Karpas-422 (cell line): ENCODE measurements at places on chromosomes 12 and 14. TPM values are rescaled to one million over a fixed set of nuclear protein-coding genes. Genes with fewer than 3 reads are reported as not detected.

DNA sequence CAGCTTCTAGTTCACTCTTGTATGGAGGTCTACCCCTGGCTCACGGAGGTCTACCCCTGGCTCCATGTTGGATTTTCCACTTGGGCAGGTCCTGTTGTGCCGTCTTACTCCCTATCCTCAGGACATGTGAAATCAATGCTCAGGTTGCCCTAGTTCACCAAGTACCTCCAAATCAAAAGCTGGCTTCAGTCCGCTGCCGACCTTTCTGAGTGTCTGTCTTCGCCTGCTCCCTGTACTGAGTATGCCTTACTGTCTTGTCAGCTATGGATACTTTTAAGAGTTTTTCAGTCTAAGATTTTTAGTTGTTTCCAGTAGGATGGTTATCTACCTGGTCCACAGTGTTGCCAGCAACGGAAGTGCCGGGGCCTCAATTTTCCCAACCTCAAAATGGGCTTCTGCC lies 40.1 kb upstream of the BCL11B start:
- no peaks in the 10 kb centered on the region for H3K4me1 ChIP-seq
- no peak overlapping the region for H3K4me3 ChIP-seq
- no peaks in the 10 kb centered on the region for H3K27me3 ChIP-seq
- no peak for DNase-seq
- H3K36me3 ChIP-seq, result no peaks in the 10 kb centered on the region

DNA sequence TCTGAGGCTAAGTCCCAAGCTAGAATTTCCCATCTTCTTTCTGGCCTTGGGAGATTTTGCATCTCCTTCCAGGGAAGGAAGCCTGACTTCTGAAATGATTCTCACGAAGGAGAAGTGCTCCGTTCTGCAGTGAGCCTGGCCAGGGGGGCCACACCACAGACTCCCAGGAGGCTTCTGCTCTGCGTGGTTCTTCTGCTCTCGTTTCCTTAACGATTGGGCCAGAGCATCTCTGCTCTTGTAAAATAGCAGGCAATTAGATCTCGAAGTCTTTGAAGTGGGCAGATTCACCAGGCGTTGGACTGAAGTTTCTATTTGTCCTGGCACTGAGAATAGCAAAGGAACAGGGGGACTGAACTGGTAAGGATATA lies 6.7 kb upstream of the BATF start:
- 0 out of 2 replicates have a peak, but pooled peaks cover 6% of the 10 kb centered on the region for H3K27me3 ChIP-seq
- H3K36me3 ChIP-seq, result no peaks in the 10 kb centered on the region
- peak overlapping the region; percentile 40; the same call in 1 of the 2 replicates for H3K4me3 ChIP-seq

DNA sequence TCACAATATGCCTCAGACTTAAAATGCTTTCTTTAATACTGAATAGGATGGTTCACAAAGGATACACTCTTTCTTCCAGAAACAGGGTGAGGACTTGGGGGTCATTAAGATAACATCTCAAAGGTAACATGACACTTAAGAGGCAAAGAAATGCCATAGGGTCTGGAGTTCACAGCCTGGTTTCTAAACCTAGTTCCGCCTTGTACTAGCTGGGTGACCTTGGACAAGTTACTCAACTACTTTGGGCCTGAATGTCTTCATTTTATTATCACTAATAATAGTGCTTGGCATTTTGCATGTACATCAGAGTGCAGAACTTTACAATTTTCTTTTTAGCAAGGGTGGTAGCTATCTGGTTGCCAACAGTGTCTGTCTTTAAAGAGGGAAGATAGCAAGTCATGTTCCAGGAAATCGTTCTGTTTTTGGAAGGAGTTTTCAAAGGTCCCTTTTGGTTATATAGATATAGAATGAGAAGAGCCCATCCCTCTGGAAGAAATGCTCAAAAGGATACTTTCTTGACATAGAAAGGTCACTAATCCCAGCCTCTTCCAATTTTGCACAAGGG lies 257.8 kb downstream of the NUAK1 start:
- H3K36me3 ChIP-seq, result no peaks in the 10 kb centered on the region
- H3K4me1 ChIP-seq, result no peaks in the 10 kb centered on the region
- DNase-seq, result no peak
- no peaks in the 10 kb centered on the region for H3K27me3 ChIP-seq
- H3K27ac ChIP-seq, result no peak overlapping the region

- no peak for DNase-seq
- H3K4me3 ChIP-seq, result no peak overlapping the region
- no peaks in the 10 kb centered on the region for H3K36me3 ChIP-seq
- H3K27ac ChIP-seq, result no peak overlapping the region
- H3K4me1 ChIP-seq, result peaks cover 7% of the 10 kb centered on the region; the same call in 1 of the 2 replicates
Observed at GRCh38 chr14:23916004-23916403, 37.6 kb upstream of the DHRS4 start.

DNA sequence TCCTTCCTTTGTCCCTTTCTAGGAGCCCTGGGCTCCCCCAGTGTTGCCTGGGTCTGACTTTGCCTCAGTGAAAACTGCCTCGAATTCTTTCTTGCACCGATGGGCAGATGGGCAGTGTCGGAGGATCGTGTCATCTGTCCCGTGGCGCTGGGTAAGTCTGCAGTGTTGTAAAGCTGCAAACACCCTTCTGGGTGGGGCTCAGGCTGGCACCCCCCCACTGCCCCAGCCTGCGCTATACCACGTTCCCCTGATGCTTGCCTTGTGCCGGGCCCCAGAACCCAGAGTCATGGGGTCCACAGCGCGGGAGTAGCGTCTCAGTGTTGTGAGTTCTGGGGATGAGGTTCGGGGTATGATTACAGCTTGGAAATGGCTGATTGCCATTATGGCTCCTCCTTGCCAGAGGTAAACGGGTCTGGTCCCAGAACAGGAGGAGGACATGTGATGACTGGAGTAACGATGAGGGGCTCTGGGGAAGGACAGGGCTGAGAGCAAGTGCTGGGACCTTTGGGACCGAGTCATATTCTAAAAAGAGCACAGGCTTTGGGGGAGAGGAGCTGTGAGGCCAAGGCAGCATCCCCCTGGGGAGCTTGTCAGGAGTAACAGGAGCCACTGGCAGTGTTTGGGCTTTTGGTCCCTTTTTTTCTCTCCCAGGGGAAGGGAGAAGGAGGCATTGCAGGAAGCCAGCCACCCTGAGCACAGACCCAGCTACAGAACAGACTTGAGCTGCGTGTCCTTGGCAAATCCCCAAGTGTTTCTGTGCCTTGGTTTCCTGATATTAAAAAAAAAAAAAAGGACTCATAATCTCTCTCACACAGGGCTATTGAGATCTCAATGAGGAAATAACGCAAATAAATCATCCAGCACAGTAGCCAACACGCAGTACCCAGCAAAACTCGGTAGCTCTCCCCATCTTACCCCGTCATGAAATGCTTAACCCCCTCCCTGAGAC lies 4.3 kb downstream of the RTL1 start:
- H3K36me3 ChIP-seq, result no peaks in the 10 kb centered on the region
- no peak overlapping the region for H3K27ac ChIP-seq
- DNase-seq, result no peak
- no peak overlapping the region for H3K4me3 ChIP-seq
- H3K4me1 ChIP-seq, result no peaks in the 10 kb centered on the region

DNA sequence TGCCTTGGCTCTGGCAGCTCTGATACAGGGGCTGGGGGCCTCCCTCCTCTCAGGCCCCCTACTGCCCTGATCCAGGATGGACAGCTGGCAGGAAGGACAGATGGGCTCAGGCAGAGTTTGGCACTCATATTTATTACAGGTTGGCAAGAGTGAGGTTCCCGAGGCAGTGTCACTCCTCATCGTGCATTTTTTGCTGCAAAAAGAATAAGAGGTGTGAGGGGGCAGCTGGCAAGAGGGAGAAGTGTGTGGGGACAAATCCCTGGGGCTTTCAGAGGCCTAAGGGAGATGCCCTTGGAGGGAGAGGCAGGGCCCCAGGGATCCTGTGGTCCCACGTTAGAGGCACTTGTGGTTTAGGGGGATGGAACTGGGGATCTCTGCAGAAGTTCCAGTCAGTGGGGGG lies 5.0 kb downstream of the CMTM5 start:
- H3K27ac ChIP-seq, result no peak overlapping the region
- H3K4me3 ChIP-seq, result no peak overlapping the region
- H3K27me3 ChIP-seq, result no peaks in the 10 kb centered on the region

GRCh38 chr14:56730538-56731145 lies 79.6 kb downstream of the OTX2 start:
- H3K27me3 ChIP-seq, result no peaks in the 10 kb centered on the region
- no peaks in the 10 kb centered on the region for H3K4me1 ChIP-seq
- H3K36me3 ChIP-seq, result no peaks in the 10 kb centered on the region
- no peak overlapping the region for H3K27ac ChIP-seq
- DNase-seq, result no peak

GRCh38 chr12:5656836-5657235 lies 224.9 kb downstream of the NTF3 start:
- DNase-seq, result no peak
- H3K27ac ChIP-seq, result no peak overlapping the region
- no peaks in the 10 kb centered on the region for H3K4me1 ChIP-seq
- H3K36me3 ChIP-seq, result no peaks in the 10 kb centered on the region

- no peak overlapping the region for H3K27ac ChIP-seq
- H3K36me3 ChIP-seq, result no peaks in the 10 kb centered on the region
- H3K4me1 ChIP-seq, result no peaks in the 10 kb centered on the region
- DNase-seq, result no peak
Observed at GRCh38 chr14:100673085-100673806, 53.4 kb upstream of the DLK1 start.

- H3K4me1 ChIP-seq, result peaks cover 94% of the 10 kb centered on the region
- no peaks in the 10 kb centered on the region for H3K27me3 ChIP-seq
- no peaks in the 10 kb centered on the region for H3K36me3 ChIP-seq
- H3K27ac ChIP-seq, result peak overlapping the region; percentile 90
Observed at GRCh38 chr14:104515059-104515810, 64.3 kb upstream of the C14orf180 start.

GRCh38 chr14:60266021-60266937 lies 17.3 kb downstream of the PPM1A start:
- no peak overlapping the region for H3K4me3 ChIP-seq
- H3K36me3 ChIP-seq, result no peaks in the 10 kb centered on the region
- no peaks in the 10 kb centered on the region for H3K27me3 ChIP-seq
- H3K4me1 ChIP-seq, result peaks cover 39% of the 10 kb centered on the region

- H3K36me3 ChIP-seq, result no peaks in the 10 kb centered on the region
- H3K4me3 ChIP-seq, result no peak overlapping the region
- H3K27me3 ChIP-seq, result no peaks in the 10 kb centered on the region
- no peaks in the 10 kb centered on the region for H3K4me1 ChIP-seq
Observed at GRCh38 chr12:43988838-43989560, 153.1 kb downstream of the TMEM117 start.

DNA sequence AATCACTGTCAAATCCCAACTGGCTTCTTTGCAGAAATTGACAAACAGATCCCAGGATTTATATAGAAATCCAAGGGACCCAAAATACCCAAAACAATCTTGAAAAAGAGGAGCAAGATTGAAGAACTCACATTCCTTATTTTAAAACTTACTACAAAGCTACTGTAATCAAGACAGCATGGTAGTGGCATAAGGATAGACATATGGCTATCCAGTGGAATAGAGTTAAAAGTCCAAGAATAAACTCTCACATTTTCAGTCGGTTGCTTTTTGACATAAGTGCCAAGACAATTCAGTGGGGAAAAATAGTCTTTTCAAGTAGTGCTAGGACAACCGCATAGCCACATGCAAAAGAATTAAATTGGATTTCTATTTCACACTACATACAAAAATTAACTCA lies 81.0 kb upstream of the HOXC13 start:
- no peak overlapping the region for H3K27ac ChIP-seq
- no peaks in the 10 kb centered on the region for H3K4me1 ChIP-seq

GRCh38 chr12:28340261-28341045 lies 150.2 kb downstream of the CCDC91 start:
- no peaks in the 10 kb centered on the region for H3K27me3 ChIP-seq
- H3K36me3 ChIP-seq, result no peaks in the 10 kb centered on the region
- H3K4me3 ChIP-seq, result no peak overlapping the region
- no peaks in the 10 kb centered on the region for H3K4me1 ChIP-seq
- H3K27ac ChIP-seq, result no peak overlapping the region

- peaks cover 39% of the 10 kb centered on the region for H3K4me1 ChIP-seq
- H3K36me3 ChIP-seq, result no peaks in the 10 kb centered on the region
- H3K4me3 ChIP-seq, result peak overlapping the region; percentile 78
Observed at GRCh38 chr12:94263011-94263811, 114.8 kb downstream of the PLXNC1 start.

DNA sequence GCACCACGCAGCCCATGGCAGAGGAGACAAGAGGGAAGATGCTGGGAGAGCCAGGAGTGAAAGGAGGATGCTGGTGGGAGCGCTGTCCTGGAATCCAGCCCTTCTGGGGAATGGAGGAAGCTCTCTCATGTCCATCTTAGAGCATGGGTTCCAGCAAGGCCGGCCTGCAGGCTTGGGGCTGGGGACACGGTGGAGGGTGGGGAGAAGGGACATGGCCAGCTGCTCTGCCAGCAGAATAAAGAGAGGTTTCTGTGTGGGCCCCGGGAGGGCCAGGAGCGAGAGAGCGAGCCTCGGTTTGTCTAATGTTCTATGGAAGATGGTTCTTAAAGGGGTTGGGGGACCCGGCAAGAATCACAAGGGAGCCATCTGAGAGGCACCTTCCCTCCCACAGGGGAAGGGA lies 60.2 kb downstream of the RIMBP2 start:
- no peak overlapping the region for H3K4me3 ChIP-seq
- no peaks in the 10 kb centered on the region; the same call in 1 of the 2 replicates for H3K27me3 ChIP-seq
- no peak overlapping the region for H3K27ac ChIP-seq

- no peaks in the 10 kb centered on the region for H3K36me3 ChIP-seq
- peaks cover 13% of the 10 kb centered on the region for H3K4me1 ChIP-seq
- no peak overlapping the region for H3K4me3 ChIP-seq
- H3K27me3 ChIP-seq, result no peaks in the 10 kb centered on the region
- DNase-seq, result no peak
Observed at GRCh38 chr14:86714575-86714974, 1184.6 kb downstream of the FLRT2 start.

- H3K4me3 ChIP-seq, result no peak overlapping the region
- H3K27ac ChIP-seq, result 0 out of 2 replicates have a peak overlapping the region, but pooled peaks have one; percentile 11
- H3K36me3 ChIP-seq, result peaks cover 12% of the 10 kb centered on the region
Observed at GRCh38 chr12:42124764-42125387, 19.8 kb downstream of the GXYLT1 start.

DNA sequence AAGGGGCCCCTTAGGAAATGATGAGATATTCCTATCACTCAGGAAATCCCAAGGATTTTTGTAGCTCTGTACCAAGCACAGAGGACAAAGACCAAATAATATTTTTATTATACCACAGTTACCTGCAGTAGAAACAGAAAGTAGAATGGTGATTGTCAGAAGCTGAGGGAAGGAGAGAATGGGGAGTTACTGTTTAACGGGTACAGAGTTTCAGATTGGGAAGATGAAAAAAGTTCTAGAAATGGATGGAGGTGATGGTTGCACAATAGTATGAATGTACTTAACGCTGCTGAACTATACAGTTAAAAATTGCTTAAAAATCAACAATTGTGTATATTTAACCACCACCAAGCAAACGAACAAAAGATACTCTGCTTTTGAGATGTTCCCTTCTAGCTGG lies 24.1 kb downstream of the FLVCR2 start:
- no peak overlapping the region for H3K27ac ChIP-seq
- peaks cover 2% of the 10 kb centered on the region; the same call in 1 of the 2 replicates for H3K27me3 ChIP-seq
- H3K4me3 ChIP-seq, result no peak overlapping the region
- no peaks in the 10 kb centered on the region for H3K4me1 ChIP-seq
- H3K36me3 ChIP-seq, result no peaks in the 10 kb centered on the region

- H3K4me3 ChIP-seq, result no peak overlapping the region
- H3K27ac ChIP-seq, result no peak overlapping the region
- DNase-seq, result no peak
- H3K4me1 ChIP-seq, result peaks cover 12% of the 10 kb centered on the region
- peaks cover 46% of the 10 kb centered on the region for H3K36me3 ChIP-seq
Observed at GRCh38 chr12:109102491-109102890, 5.1 kb downstream of the UNG start.

The ACRBP gene
- total RNA-seq, result 2.2 and 4.2 TPM in 2 replicates

The RILPL2 gene
- 1.4 and 3.3 TPM in 2 replicates for total RNA-seq

The LPAR5 gene
- 10.3 and 14.6 TPM in 2 replicates for total RNA-seq

The STYK1 gene
- not detected in 2 replicates for total RNA-seq

The FZD10 gene
- total RNA-seq, result not detected in 2 replicates

The IL22 gene
- not detected in 2 replicates for total RNA-seq

The PRB2 gene
- total RNA-seq, result not detected in 2 replicates

The CCDC88C gene
- 57.9 and 72.4 TPM in 2 replicates for total RNA-seq

The RHOF gene
- 7.2 and 17.5 TPM in 2 replicates for total RNA-seq
